ENCODE measurements at places on chromosomes 13 and 19.

- no peak for DNase-seq
These were observed 671.5 kb upstream of the PCDH20 start for GRCh38 chr13:62087124-62087523.

DNA sequence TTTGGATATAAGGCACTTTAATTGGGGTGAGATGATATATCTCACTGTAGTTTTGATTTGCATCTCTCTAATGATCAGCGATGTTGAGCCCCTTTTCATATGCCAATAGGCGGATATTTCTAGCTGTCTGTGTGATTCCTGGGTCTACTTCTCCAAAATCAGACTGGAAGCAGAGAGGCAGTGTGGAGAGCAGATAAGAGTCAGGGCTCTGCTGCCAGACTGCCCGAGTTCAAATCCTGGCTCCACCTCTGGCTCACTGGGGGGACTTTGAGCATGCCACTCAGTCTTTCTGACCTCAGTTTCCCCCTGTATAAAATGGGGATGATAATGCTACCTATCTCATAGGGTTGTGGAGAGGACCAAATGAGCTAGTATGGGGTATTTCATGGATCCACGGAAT lies 24.0 kb upstream of the ACP7 start:
- no peak for DNase-seq

GRCh38 chr13:114141261-114141996 lies 9.0 kb upstream of the RASA3 start:
- no peak for DNase-seq

GRCh38 chr19:35363001-35363590 lies 4.8 kb downstream of the FFAR3 start:
- no peak for DNase-seq

DNA sequence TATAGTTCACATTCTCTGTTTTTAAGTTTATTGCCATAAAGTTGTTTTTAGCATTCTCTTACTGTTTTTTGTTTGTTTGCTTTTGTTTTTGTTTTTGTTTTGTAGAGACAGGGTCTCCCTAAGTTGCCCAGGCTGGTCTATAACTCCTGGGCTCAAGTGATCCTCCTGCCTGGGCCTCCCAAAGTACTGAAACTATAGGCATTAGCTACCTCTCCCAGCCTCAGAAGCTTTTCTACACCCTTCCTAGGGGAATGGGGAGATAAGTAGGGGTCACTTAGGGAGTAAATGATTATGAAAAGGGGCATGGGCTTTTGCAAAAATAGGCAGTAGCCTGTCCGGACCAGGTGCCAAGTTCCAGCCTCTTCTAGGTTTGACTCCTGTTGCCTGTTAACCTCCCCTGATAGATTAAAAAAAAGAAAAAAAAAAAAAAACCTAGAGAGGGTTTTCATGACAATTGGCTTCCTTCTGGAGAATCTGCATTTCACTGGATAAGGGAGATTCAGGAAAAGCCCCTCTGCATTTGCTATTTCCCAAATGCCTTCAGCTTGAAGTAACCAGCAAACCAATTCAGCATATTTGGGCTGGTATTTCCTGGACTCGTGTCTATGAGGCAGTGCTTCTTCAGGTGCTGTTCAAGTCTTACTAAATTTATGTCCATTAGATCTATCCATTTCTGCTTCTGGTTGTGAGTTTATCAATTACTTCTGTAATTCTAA lies 216.8 kb downstream of the TM9SF2 start:
- no peak for DNase-seq

DNA sequence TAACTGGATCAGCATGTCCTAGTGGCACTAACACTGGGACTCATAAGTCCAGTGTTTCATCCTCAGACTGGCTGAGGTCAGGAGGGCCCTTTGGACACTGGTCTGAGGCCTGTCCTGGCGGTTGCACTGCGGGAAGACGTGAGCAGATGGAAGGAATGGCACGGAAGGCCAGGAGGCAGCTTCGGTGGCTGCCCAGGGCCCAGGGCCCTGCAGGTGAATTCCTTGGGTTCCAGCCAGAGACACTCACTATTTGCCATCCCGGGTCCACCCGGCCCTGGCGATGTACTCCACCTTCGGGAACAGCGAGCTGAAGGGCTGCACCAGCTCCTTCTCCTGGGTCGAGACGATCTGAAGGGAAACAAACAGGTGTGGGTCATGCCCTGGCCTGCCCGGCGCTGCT lies 26.3 kb downstream of the DPP9 start:
- no peak for DNase-seq

Data from activated T-cell treated with anti-CD3 and anti-CD28 coated beads, Interleukin-2, amount 50 U/mL, for 24 hours (primary cell).